Activated T-helper 1 cell treated with anti-CD3 and anti-CD28 coated beads, Interleukin-12 subunit alpha, Interleukin-12 subunit beta, Interleukin-2, Interleukin-4 antibody, amounts not matched to agents 30 ng/mL and 10 ng/mL and 1 ng/mL, durations not matched to agents 14 hours and 24 hours and 36 hours (primary cell): ENCODE measurements at places on chromosomes 2 and 18. TPM values are rescaled to one million over a fixed set of nuclear protein-coding genes. Genes with fewer than 3 reads are reported as not detected.

The SERPINB11 gene
- total RNA-seq = not detected in 2 replicates

The SYT4 gene
- not detected in 2 replicates for total RNA-seq

DNA sequence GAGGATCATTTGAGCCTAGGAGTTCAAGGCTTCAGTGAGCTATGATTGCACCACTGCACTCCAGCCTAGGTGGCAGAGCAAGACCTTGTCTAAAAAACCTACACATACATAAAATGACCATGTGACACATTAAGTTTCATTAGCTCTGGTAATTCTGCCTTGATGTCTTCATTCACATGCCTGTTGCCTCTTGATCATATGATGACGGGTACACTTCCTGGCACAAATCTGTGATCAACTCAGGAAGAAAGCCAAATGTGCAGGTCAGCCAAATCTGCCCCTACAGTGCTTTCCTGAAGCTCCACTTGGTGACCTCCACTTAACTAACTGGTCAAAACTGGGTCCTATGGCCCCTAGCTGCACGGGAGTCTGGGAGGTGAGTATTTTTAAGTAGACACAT, 54.4 kb upstream of the B3GNT7 start:
- peaks cover 8% of the 10 kb centered on the region for H3K27me3 ChIP-seq
- no peak overlapping the region for H3K4me3 ChIP-seq
- no peaks in the 10 kb centered on the region for H3K4me1 ChIP-seq
- no peak overlapping the region for H3K27ac ChIP-seq

DNA sequence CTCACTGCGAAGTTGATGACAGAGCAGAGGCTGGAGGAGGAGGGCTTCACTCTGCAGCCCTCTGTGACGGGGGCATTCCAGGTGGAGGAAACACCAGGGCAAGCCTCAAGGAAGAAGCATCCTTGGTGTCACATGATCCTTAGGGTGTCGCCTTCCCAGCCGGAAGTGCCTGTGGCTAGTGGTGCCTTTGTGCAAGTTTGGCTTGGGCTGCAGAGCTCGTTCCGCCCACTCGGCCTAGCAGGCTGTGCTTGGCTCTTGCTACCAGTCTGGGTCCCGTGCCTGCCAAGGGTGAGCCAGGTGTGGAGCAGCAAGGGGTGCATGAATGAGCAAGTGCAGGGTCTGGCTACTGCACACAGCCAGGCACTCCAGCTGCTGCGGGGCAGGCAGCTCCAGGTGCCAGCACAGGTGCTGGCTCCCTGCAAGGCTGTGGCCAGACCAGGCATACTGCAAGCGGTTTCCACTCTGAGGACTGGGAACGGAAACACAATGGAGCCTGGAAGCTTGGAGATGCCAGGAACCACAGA, 325.3 kb upstream of the SMIM21 start:
- H3K4me1 ChIP-seq = no peaks in the 10 kb centered on the region
- no peaks in the 10 kb centered on the region for H3K36me3 ChIP-seq
- DNase-seq = no peak
- H3K4me3 ChIP-seq = no peak overlapping the region
